Daoy (cell line): ENCODE measurements at places on chromosomes 13 and 19. TPM values are rescaled to one million over a fixed set of nuclear protein-coding genes. Genes with fewer than 3 reads are reported as not detected.

The KISS1R gene
- not detected in 2 replicates for total RNA-seq

- peak; percentile 55 for DNase-seq
These were observed 100.2 kb downstream of the ENOX1 start for GRCh38 chr13:43686557-43686956.

GRCh38 chr13:105464249-105464648 lies 1071.2 kb downstream of the EFNB2 start:
- DNase-seq, result no peak

DNA sequence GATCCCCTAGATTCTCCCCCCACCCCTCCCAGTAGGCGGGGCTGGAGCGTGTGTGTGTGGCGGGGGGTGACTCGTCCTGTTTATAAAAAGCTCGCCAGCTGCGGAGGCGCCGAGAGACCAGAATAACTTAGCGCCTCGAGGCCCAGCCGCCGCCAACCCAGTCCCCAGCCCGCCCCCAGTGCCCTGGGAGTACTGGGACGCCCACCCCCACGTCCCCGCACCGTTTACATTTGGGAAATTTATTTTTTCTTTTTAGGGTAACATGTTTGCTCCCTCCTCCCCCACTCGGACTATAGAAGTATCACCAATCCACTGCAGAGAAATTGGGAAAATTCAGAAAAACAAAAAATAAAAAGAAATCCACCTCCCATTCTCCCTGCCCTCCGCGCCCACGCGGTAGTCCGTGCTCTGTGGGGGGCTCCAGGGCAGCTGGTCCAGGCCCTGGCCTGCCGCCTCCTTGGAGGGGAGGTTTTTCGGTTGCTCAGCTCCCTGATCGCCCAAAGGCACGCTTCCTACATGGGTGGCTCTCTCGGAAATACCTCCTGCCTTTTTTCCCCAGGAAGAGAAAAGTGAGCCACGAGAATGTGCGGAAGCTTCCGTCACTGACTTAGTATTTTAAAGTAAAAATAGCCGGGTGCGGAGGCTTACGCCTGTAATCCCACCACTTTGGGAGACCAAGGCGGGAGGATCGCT lies 1.5 kb upstream of the RAB3A start:
- peak; percentile 73 for DNase-seq

DNA sequence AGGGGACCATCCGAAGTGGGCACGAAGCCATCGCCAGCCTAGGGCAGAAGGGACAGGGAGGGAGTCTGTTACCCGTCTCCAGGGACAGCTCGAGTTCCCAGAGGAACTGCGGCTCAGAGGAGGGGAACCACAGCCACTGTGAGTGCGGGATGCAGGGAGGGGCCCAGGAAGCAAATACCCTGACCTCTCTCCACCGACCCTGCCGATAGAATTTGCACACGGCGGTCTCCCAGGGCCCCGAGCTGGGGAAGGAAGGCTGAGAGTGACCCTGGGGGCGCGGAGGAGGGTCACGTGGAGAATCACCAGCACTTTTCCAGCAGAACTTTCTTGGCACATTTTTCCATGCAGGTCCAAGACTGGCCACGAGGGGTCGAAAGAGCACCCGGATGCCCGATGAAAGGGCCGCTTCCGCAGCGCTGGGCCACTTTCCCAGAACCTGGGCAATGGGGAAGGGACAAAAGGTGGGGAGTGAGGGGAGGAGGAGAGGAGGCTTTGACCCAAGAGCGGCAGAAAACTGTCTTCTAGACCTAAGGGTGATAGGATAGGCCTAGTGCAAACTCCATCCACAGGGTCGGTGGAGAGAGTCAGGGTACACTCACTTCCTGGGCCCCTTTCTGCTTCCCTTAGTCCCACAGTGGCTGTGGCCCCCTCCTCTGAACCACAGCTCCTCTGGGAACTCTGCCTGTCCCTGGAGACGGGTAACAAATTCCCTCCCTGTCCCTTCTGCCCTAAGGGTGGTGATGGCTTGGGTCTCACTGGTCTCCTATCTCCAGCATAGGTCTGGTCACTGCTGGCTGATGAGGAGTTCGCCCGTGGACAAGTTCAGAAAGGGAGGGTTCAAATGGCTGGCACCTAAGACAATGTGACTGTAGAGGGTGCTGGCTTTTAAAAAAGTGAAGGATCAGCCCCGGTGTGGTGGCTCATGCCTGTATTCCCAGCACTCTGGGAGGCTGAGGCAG lies 5.3 kb upstream of the GPR4 start:
- DNase-seq, result peak; percentile 77

The CACNG7 gene
- total RNA-seq, result 0.29 and 0.54 TPM in 2 replicates

The VWA8 gene
- 6.7 and 10.1 TPM in 2 replicates for total RNA-seq

The ERICH4 gene
- total RNA-seq, result not detected in 2 replicates

The OR7G1 gene
- total RNA-seq, result not detected in 2 replicates

The DPY19L3 gene
- 8.5 and 20.7 TPM in 2 replicates for total RNA-seq

GRCh38 chr13:84296401-84296800 lies 414.1 kb upstream of the SLITRK1 start:
- no peak for DNase-seq

The GRK1 gene
- total RNA-seq, result not detected in 2 replicates
